CD4-positive, alpha-beta T cell treated with Interleukin-12 subunit alpha and Interleukin-12 subunit beta, for 1 hour (primary cell): ENCODE measurements at places on chromosomes 11 and 22.

DNA sequence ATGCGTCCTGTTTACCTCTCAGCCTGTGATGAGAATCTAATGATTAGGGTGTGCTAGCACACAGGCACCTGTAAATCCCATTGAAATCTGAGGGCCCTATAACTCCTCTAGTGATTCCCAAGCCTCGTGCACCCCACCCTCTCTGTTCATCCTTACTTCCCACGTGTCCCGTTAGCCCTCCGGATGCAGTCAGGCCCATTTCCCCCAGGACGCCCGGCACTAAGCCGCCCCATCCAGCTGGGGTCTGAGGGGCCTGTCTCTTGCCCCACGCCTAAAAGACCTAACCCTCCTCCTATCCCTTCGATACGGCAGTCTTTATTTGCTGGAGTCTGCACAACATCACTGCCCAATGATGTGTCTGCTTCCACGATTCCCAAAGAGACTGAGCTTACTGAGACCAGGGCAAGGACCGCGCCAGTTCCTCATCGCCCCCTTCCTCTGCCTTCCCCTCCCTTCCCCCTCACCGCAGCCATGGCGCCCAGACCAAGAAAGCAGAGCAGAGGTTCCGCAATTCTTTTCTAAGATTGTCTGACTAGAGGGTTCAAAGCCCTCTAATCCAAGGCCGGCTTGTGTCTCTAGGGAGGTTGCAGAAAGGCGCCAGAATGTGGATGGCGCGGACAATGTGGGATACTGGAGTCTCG is 1.1 kb upstream of the FADS2 start:
- peak; percentile 8 for DNase-seq

DNA sequence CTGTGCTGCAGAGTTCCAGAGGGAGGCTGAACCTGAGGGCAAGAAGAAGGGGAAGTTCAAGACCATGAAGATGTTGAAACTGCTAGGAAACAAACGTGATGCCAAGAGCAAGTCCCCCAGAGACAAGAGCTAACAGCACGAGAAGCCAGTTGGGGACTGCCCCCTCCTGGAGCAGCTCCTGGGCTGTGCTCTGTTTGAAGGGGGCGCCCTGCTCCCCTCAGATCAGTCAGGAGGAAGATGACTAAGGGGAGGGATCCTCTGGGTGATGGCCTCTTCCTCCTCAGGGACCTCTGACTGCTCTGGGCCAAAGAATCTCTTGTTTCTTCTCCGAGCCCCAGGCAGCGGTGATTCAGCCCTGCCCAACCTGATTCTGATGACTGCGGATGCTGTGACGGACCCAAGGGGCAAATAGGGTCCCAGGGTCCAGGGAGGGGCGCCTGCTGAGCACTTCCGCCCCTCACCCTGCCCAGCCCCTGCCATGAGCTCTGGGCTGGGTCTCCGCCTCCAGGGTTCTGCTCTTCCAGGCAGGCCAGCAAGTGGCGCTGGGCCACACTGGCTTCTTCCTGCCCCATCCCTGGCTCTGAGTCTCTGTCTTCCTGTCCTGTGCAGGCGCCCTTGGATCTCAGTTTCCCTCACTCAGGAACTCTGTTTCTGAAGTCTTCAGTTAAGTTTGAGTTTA is 12.6 kb downstream of the C22orf23 start:
- no peak for DNase-seq

DNA sequence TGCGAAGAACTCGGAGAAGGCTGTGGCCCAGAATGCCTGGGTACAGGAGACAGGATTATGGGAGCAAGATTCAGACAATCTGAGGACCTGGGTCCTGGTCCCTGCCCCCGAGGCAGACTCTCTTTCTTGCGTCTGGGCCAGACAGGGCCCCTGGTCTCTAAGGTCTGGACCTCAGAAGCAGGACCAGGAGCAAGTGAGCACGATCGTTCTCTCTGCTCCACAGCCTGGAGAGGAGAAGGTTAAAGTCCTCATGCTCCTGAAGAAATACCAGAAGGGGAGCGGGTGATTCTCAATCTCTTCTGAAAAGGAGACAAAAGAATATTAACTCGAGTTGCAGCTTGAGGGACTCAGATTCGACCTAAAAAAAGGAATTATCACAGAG is 349.9 kb downstream of the CADM1 start:
- DNase-seq = no peak

DNA sequence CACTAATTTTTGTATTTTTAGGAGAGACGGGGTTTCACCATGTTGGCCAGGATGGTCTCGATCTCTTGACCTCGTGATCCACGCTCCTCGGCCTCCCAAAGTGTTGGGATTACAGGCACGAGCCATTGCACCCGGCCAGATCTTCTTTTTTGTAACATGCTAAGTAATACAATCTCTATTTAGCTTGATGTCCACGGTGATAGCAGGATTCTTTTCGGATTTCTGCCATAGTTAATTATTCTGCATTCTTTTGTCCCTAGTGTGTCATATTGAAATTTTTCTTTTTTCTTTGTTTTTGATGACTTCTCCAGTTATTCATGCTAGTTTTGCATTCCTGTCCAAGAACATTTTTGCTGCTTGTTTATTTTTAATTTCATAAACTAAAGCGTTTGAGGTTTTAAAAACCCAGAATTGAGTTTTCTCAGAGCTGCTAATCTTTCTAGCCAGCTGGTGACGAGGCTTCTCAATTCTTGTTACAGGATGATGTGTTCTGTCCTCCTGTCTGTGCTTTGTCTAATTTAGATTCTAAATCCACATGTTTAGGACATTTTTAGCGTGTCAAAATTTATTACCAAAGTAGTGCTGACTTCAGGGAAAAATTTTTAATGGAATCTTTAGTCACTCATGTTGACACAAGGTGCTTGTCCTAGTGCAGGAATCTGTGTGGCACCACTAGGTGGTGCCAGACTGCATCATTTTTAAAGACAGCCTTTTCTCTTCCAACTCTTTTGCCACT is 21.8 kb downstream of the NF2 start:
- peak; percentile 53 for DNase-seq

GRCh38 chr11:60699284-60699691 is at the start of gene MS4A8:
TSS of gene MS4A8 (plus strand) at chr11:60699612. CDS start at chr11:60700861, 1,249 bp downstream.
- no peak for DNase-seq

DNA sequence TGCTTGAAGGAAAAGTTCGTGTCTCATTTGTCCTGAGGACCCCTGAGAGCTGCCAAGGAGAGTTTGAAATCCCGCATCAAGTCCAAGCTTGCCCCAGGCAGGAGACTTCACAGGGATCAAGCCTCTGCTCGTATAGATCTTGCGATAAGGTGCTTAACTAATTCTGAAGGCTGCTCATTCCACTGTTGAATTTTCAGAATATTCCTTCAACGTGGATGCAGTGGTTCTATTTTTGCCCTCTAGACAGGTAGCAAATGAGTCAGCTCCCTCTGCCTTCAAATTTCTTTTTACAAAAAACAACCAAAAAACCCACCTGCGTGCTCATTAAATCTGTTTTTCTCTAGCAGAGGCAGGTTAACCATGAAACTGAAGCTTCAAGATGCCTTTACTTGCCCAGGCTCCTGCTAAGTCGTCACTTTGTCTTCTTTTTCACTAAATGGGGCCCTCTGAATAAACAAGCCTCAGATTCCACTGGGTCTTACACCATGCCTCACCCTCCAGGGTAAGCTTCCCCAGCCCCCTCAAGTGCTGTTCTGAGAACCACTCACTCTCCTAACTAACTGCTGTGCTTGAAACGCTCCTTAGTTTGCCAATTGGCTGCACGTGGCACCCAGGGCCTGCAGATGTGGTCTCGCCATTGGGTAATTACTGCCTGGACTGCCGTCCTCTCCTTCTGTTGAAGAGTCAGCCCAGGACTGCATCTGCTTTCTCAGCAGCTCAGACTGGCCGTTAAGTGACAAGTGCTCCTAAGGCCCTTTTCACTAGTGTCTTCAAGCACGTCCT is 105.0 kb downstream of the TRPC6 start:
- DNase-seq = no peak

DNA sequence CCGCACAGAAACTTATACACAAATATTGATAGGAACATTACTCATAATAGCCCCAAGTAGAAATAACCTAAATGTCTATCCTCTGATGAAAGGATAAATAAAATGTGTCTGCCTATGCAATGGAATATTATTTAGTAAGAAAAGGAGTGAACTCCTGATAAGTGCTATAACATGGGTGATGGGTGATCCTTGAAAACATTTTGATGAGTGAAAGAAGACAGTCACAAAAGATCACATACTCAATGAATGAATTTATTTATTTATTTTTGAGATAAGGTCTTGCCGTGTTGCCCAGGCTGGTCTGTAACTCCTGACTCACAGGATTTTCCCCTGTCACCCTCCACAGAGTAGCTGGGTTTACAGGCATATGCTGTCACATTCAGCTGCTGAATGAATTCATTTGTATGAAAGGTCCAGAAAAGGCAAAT is 17.3 kb downstream of the RNF121 start:
- no peak for DNase-seq

DNA sequence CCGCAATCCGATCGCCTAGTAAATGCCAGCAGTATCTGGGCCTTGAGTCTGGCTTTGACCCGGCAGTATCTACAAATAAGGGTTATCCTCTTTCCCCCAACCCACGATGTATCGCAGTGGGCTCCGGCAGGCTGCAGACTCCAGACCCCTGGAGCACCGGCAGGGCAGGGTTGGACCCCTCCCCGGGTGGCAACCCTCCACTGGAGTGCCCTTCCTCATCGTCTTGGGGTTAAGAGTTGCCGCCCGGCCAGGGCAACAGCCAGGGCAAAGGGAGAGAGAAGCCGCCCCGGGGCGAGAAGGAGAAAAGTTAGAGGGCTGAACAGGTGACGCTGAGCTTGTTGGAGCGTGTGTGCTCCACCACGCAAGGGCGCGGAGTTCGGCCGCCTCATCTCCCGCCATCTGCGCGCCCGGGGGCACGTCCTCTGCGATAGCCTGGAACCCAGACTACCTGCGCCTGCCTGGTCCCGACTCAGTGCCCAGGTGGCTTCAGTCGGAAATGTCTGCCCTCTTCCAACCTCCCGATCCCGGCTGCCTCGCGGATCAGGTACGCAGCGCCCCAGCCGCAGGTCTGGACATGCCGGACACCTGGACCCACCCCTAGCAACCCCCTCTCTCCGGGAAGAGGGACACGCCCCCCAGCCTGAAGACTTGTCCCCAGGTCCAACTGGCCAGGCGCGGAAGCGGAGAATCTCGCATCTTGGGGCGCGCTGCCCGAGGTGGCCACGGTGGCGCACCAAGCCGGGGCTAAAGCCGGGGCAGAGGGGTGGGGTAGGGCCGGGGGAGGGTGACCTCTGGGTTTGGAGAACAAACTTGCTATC is 1.2 kb downstream of the DSCAML1 start:
- DNase-seq = no peak

DNA sequence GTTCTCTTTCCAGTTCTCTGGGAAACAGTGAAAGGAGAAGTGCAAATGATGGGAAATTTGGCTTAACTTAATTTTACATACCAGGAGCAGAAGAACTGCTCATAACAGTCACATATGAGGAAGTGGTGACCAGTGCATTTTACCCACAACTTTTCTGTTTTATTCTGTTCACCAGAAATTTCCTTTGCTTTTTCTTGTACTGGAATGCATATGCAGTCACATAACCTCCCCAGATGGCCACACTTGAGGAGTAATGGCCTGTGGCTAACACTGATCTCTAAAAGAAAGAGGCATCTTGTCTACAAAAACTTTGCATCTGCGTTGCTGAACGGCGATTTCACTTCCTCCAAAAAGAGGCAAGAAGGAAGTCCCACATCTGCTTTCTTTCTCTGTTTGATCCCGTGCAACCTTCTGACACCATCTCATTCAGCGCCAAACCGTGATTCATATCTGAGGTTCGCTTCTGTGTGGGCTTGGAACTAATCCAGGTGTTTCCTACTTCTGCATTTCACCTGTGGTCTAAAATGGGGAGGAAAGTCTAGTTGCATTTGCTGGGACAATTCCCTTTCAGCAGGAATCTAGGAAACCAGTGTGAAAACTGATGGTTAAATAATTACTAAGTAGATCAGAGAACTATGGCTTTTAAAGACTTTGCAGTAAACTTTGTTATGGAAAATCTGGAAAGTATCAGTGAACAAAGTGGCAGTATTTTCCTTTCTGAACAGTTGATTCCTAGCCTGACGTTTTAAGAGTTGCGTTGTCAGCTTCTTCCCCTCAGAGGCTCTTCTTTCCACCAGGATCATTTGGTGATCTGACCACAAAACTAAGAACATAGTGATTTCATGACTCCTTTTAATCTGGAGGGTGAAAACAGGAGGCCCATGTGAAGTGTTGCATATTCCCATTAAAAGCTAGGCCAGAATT is 4.2 kb upstream of the MPEG1 start:
- peak; percentile 33 for DNase-seq

DNA sequence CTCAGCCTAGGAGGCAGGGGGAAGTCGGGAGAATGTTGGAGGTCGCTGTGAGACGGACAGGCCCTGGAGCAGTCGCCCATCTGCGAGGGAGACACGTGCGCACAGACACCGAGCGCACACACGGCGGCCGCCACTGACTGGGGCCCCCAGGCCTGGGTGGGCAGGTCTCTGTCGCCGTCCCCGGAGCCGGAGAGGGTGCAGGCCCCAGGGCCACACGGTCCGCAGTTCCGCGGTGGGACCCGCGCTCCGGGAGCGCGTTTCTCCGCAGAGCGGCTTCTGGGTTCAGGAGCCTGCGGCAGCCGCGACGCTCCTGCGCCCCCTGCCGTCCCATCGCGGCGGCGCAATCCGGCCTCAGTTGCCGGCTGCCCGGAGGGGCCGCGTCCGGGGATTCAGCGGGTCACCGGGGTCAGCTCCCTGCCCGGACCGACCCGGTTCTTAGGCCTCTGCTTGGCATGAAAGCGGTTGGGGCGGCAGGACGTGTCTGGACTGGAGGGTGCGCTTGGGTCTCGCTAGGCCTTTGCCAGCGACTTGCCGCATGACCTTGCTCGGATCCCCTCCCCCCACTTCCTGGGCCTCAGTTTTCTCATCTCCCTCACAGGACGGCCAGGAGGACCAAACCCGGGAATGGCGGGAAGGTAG is 31.2 kb downstream of the PDE2A start:
- DNase-seq = peak; percentile 68

DNA sequence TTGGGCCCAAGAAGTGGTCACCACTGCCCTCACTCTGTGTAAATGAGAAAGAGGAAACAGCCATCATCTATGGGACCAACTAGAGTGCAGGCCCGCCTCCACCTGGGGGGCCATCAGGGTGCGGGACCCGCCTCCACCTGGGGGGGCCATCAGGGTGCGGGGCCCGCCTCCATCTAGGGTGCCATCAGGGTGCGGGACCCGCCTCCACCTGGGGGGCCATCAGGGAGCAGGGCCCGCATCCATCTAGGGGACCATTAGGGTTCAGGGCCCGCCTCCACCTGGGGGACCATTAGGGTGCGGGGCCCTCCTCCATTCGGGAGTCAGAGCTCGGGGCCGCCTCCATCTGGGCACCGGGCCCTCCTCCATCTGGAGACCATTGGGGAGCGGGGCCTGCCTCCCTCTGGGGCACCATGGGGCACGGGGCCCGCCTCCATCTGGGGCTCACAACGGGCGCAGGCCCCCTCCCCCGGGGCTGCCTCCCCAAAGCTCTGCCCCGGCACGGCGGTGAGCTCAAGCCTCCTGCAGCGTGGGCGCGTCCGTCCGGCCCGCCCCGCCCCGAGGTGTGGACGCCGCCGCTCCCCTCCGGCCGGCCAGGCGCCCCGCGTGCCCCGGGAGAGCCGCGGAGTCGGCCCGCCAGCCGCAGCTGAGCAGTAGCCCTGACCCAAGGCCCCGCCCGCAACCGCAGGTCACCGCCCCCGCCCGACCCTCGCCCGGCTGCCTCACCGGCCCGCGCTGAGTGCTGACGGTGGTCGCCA is 512 bp downstream of the TOLLIP start:
- DNase-seq = no peak
